ENCODE measurements at places on chromosomes 5 and 9.

GRCh38 chr5:53481159-53481886 lies 894 bp downstream of the FST start:
- no peaks in the 10 kb centered on the region for H3K27me3 ChIP-seq
- no peaks in the 10 kb centered on the region for H3K36me3 ChIP-seq
- no peaks in the 10 kb centered on the region for H3K4me1 ChIP-seq
- peak overlapping the region; percentile 67 for H3K27ac ChIP-seq
- peak overlapping the region; percentile 43 for H3K4me3 ChIP-seq
- no peak for DNase-seq

DNA sequence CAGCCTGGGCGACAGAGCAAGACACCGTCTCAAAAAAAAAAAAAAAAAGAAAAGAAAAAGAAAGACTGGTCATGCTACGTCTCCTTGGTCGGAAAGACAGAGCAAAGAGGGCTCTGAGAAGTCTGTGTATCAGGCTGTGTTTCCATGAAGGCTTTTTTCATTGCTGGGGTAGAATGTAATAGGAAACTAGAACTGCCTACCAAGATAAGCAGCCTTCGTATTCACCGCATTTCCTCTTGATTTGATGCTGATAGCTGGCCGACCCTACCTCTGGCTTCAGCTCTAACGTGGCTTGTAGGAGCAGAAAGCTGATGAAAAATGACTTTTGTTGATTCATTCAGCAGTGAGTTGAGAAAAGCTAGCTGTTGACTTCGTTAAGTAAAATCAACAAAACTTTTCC lies 17.4 kb downstream of the SLC1A3 start:
- no peaks in the 10 kb centered on the region for H3K4me1 ChIP-seq
- H3K27ac ChIP-seq: no peak overlapping the region
- no peak overlapping the region for H3K4me3 ChIP-seq

GRCh38 chr5:98503616-98504015 lies 269.8 kb upstream of the RGMB start:
- no peaks in the 10 kb centered on the region for H3K36me3 ChIP-seq
- H3K4me3 ChIP-seq: no peak overlapping the region
- H3K27ac ChIP-seq: no peak overlapping the region
- DNase-seq: no peak
- H3K4me1 ChIP-seq: no peaks in the 10 kb centered on the region

- no peak overlapping the region for H3K4me3 ChIP-seq
- H3K4me1 ChIP-seq: no peaks in the 10 kb centered on the region
- no peaks in the 10 kb centered on the region for H3K36me3 ChIP-seq
- no peak overlapping the region for H3K27ac ChIP-seq
Measured at GRCh38 chr5:171619196-171619595, 166.4 kb upstream of the SMIM23 start.

- DNase-seq: no peak
- no peak overlapping the region for H3K27ac ChIP-seq
- H3K4me1 ChIP-seq: no peaks in the 10 kb centered on the region
- H3K36me3 ChIP-seq: no peaks in the 10 kb centered on the region
- H3K27me3 ChIP-seq: no peaks in the 10 kb centered on the region
Measured at GRCh38 chr5:93092349-93093105, 488.5 kb downstream of the NR2F1-AS1 start.

DNA sequence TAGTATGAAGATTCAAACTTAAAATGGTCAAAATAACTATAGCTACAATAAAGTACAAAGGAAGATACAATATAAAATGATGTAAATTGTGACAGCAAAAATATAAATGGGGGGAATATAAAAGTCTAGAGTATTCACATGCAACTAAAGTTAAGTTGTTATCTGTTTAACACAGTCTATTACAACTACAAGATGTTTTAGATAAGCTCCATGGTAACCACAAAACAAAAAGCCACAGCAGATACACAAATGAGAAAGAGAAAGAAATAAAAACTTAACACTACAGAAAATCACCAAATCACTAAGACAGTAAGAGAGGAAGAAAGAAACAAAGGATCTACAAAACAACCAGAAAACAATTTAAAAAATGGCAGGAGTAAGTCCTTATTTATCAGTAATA lies 17.0 kb upstream of the SH3TC2 start:
- DNase-seq: no peak
- H3K27ac ChIP-seq: no peak overlapping the region
- H3K27me3 ChIP-seq: no peaks in the 10 kb centered on the region
- no peaks in the 10 kb centered on the region for H3K36me3 ChIP-seq
- no peaks in the 10 kb centered on the region for H3K4me1 ChIP-seq
- H3K4me3 ChIP-seq: no peak overlapping the region

DNA sequence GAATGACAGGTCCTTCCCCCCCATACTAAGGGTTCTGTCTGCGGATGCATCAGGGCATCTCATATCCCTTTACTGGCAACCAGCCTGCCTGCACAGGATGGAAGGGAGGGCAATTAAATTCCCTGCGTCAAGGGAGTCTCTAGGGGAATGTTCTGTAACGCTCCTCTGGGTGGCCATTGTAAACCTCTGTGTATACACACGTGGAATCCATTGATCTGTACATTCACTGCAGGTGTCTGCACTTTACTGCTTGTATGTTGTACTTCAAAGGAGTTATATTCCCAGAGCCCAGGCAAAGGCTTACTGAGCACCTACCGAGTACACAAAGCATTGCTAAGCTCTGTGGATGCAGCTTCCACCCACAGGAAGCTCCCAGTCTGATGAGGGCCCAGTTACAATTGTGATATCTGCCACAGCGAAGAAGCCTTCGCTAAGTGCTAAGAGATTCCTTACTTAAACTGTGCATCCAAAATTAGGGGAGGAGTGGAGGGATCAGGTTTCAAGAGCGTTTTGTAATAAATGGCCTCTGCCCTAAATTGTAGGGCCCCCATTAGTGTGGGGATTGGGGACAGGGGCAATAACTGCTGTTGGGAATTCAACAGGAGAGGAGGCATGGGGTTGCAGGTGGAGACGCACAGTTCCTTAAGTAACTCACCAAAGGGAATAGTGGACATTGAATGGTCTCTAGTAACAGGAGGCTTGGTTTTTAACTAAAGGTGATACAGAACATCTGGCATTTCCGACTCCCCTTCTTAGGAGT lies 1.5 kb upstream of the RETREG1 start:
- DNase-seq: no peak
- no peaks in the 10 kb centered on the region for H3K36me3 ChIP-seq
- no peak overlapping the region for H3K27ac ChIP-seq
- H3K27me3 ChIP-seq: no peaks in the 10 kb centered on the region

DNA sequence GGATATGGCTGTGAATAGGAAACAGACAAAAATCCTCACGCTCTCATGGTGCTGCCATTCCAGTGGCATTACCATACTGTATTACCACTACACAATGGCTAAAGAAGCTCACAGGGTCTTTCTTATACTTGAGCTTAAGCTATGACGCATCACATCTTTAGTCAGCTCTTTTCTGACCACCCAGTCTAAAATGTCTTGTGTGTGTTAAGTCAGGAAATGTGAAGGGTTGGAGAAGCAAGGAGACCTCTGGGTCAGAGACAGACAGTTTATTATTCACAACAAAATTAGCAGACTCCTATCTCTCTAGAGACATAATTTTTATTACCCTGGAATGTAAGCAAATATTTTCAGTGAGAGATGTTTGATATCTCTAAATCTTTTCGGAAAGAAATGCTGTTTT lies 1583.2 kb upstream of the WWC1 start:
- no peaks in the 10 kb centered on the region for H3K4me1 ChIP-seq
- no peaks in the 10 kb centered on the region for H3K27me3 ChIP-seq
- H3K27ac ChIP-seq: no peak overlapping the region

DNA sequence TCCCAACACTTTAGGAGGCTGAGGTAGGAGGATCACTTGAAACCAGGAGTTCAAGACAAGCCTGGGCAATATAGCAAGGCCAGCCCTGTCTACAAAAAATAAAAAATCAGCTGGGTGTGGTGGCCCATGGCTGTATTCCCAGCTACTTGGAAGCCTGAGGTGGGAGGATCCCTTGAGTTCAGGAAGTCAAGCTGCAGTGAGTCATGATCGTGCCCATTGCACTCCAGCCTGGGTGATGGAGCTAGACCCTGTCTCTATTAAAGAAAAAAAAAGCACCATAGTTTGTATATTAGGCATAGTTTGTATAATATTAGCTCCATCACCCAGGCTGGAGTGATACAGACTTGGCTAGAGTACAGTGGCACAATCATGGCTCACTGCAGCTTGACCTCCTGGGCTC lies 9.6 kb upstream of the NME5 start:
- no peak overlapping the region for H3K27ac ChIP-seq
- no peak for DNase-seq
- no peaks in the 10 kb centered on the region for H3K36me3 ChIP-seq
- no peaks in the 10 kb centered on the region for H3K27me3 ChIP-seq

DNA sequence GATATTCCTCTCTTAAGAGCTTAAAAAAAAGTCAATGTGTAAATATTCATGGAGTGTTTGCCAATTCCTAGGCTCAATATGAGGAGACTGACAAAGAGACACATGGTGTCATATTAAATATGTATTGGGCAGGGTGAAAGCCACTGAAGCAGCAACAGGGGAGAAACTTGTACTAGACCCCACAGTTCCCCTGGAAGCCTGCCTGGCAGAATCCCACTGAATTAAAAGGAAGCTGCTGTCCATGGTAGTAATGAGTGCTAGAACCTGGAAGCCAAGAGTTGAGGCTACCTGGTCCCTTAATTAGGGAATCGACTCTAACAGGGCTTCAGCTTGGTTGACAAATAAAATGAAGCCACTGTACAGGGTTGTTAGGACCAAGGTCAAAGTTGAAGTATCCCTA lies 129.4 kb upstream of the GPR151 start:
- H3K27ac ChIP-seq: no peak overlapping the region
- DNase-seq: no peak
- H3K27me3 ChIP-seq: no peaks in the 10 kb centered on the region
- H3K36me3 ChIP-seq: no peaks in the 10 kb centered on the region
- H3K4me3 ChIP-seq: no peak overlapping the region
- no peaks in the 10 kb centered on the region for H3K4me1 ChIP-seq

DNA sequence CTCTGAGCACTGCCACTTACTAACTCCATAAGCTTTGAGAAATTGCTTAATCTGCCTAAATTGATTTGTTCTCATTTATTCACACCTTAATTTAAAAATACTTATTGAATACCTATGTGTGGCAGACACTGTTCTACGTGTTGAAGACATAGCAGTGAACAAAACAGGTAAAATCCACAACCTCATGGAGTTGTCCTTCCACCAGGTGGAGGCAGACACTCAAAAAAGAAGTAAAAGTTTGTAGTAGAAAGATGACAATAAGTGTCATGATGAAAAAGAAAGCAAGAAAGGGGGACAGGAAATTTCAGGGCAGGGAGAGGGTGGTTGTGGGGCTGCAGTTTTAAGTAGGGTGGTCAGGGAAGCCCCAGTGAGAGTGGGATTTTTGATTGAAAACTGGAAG lies 94.9 kb downstream of the SREK1 start:
- H3K27ac ChIP-seq: no peak overlapping the region
- no peaks in the 10 kb centered on the region for H3K27me3 ChIP-seq
- H3K36me3 ChIP-seq: no peaks in the 10 kb centered on the region
- H3K4me3 ChIP-seq: no peak overlapping the region
- no peaks in the 10 kb centered on the region for H3K4me1 ChIP-seq

- no peaks in the 10 kb centered on the region for H3K36me3 ChIP-seq
- H3K27me3 ChIP-seq: no peaks in the 10 kb centered on the region
- DNase-seq: no peak
Measured at GRCh38 chr9:5375091-5375490, 35.4 kb upstream of the RLN1 start.

DNA sequence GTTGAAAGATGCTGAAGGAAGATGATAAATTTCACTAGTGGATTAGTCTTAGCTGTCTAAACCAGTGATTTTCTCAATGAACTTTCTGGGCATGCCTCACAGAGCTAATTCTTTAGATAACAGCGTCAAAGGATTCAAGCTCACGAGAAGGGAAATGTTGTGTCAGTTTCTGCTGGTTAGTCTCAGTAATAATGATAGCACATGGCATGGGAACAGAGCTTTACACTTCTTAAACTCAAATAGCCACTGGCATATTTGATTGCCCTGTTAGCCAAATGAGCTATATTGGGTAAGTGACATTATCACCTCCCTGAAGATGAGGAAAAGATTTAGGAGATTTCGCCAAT lies 139.3 kb upstream of the NR3C1 start:
- no peaks in the 10 kb centered on the region for H3K4me1 ChIP-seq
- no peak overlapping the region for H3K4me3 ChIP-seq
- no peaks in the 10 kb centered on the region for H3K27me3 ChIP-seq

DNA sequence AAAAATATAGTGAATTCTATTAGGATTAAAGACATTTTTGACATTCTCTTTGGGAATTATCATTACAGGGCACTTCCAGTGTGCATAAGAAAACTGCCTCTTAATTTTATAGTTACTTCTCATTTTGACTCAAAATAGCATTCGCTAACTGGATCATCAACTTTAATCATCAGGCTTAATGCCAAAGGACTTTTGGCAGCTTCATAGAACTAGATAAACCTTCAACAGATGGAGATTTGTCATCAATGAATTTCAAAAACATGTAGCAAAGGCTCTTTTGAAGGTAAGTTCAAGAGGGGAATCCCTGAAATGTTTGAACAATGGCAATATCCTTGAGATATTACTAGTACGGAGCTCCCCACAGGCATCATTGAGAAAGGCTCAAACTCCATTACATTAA lies 447.2 kb downstream of the PDE4D start:
- no peak for DNase-seq
- no peak overlapping the region for H3K27ac ChIP-seq
- no peaks in the 10 kb centered on the region for H3K4me1 ChIP-seq
- H3K4me3 ChIP-seq: no peak overlapping the region

DNA sequence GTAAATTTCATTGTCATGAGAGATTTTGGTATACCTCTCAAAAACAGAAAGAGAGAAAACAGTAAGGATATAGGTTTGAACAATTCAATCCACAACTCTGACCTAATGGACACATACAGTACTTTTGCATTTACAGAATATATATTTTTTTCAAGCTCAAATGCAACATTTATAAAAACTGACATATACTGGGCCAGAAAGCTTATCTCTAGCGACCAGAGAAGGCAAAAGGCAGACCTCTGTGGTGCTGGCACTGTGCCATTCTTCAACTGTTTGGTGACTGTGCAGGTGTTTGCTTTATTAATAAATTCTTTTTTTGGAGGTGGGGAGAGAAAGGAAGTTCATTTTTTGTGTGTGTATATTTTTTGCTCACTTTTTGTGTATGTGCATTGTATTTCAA lies 6.0 kb upstream of the PLAC8L1 start:
- no peaks in the 10 kb centered on the region for H3K4me1 ChIP-seq
- no peak for DNase-seq
- H3K27ac ChIP-seq: no peak overlapping the region
- no peaks in the 10 kb centered on the region for H3K36me3 ChIP-seq
- H3K27me3 ChIP-seq: no peaks in the 10 kb centered on the region
- no peak overlapping the region for H3K4me3 ChIP-seq

- no peaks in the 10 kb centered on the region for H3K36me3 ChIP-seq
- no peaks in the 10 kb centered on the region for H3K27me3 ChIP-seq
- DNase-seq: no peak
Measured at GRCh38 chr5:109003928-109004327, 256.2 kb downstream of the FER start.

GRCh38 chr5:35778259-35778769 lies 78.4 kb upstream of the IL7R start:
- DNase-seq: no peak
- no peaks in the 10 kb centered on the region for H3K4me1 ChIP-seq
- no peaks in the 10 kb centered on the region for H3K27me3 ChIP-seq
- no peaks in the 10 kb centered on the region for H3K36me3 ChIP-seq
- no peak overlapping the region for H3K4me3 ChIP-seq

GRCh38 chr9:117723986-117724625 lies 19.9 kb downstream of the TLR4 start:
- DNase-seq: no peak
- no peak overlapping the region for H3K27ac ChIP-seq
- no peak overlapping the region for H3K4me3 ChIP-seq
- no peaks in the 10 kb centered on the region for H3K36me3 ChIP-seq
- H3K27me3 ChIP-seq: no peaks in the 10 kb centered on the region
- H3K4me1 ChIP-seq: no peaks in the 10 kb centered on the region

Measured in prostate gland (tissue), 2 donors.